Hematopoietic multipotent progenitor cell treated with erythropoietin and hydrocortisone succinate and interleukin-3 and kit ligand, for 15 days (in vitro differentiated cells): ENCODE measurements at places on chromosomes 11 and 22.

DNA sequence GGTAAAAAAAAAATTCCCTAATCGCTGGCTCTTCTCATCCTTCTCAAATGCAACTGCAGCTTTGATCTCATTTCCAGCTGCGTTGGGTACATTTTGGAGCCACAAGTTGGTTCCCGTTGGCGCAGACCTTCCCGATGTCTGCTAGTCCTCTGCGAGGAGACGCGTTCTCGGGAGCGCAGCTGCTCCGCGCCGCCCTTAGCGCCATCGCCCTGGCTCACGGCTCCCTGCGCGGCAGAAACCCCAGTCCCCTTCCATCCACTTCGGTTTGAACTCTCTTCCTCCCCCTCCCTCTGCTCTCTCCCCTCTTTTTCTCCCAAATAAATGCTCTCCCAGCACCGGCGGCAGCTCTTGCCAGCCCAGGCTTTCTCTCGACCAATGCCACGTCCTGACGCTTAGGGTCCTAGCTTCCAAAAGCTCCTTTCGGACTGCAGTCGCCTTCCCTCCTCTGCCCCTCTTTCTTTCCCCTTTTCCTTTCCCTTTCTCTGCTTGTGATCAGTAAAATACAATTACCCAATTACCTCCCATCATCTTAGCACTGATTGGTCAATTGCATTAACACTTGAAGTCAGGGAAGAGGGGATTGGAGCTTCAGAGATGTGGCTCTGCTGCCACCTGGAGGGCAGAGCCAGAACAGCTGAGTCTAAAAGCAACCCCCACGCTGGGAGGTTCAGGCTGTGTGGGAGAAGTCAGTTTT is 1165.7 kb downstream of the LRRC4C start:
- peak; percentile 5 for DNase-seq

GRCh38 chr22:39284142-39284980 is 35.1 kb downstream of the RPL3 start:
- DNase-seq = no peak

- DNase-seq = no peak
These were observed 109.6 kb upstream of the POU2AF2 start for GRCh38 chr11:111135778-111136570.

GRCh38 chr11:95897731-95898130 is 26.2 kb downstream of the MTMR2 start:
- no peak for DNase-seq

GRCh38 chr22:49208004-49208402 is 619.7 kb downstream of the BRD1 start:
- DNase-seq = no peak

GRCh38 chr11:1453611-1454034 is 33.0 kb downstream of the MOB2 start:
- DNase-seq = no peak

DNA sequence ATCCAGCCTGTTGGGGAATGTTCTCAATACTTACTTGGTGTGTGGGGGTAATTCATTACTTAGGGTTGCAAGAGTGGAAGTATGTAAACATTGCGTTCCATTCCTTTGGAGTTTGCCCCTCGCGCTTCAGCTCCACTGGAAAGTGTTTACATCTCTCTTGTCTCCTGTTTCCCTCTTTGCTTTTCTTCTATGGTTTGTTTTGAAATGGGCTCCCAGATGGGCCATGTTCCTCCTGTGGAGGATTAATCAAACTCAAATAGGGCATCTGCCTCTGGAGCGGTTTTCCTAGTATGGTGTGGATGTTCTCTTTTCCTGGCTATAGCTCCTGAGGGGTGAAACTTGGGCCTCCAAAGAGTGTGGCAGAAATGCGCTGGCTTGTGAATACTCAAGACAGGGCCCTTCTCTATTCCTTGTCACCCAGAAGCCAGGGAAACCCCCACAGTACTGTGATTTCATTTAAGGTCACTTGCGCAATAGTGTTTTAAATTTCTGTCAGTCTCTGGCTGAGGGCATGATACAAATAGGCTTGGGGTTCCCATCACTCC is 51.9 kb downstream of the CD44 start:
- no peak for DNase-seq

DNA sequence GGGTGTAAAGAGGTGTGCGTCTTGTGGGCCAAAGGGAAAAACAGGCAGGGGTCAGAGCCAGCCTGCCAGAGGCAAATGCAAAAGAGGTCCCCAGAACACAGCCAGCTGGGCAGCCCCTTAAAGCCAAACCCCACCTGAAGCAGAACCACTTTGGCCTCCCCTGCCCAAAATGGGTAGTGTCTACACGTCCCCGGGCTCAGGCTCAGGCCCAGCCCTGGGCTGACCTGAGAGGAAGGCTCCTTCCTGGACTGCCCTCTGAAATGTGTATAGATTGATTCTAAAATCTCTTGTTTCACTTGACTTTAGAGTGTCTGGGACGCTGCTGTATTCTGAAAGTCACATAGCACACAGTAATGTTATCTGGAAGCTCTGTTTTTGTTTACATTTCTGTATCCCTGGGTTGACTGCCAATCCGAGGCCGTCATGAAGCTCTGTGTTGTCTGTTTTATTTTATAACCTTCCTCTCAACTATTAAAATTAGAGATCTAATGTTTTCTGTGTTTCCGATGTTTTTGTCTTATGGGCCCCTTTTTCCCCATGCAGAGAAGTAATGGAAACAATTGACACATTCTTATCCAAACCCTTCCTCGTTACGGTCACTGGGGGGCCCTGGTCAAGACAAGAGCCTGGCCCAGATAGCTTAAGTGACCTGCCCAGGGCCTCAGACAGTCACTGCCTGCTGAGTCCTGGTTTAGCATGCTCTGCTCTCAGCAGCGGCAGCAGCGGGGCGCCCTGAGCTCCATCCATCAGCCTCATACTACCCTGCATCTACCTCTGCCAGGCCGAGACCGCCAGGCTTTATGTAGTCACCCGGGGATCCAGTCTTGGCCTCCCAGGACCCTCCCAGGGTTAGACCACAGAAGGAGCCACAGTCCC is 10.1 kb downstream of the OVOL1 start:
- no peak for DNase-seq

DNA sequence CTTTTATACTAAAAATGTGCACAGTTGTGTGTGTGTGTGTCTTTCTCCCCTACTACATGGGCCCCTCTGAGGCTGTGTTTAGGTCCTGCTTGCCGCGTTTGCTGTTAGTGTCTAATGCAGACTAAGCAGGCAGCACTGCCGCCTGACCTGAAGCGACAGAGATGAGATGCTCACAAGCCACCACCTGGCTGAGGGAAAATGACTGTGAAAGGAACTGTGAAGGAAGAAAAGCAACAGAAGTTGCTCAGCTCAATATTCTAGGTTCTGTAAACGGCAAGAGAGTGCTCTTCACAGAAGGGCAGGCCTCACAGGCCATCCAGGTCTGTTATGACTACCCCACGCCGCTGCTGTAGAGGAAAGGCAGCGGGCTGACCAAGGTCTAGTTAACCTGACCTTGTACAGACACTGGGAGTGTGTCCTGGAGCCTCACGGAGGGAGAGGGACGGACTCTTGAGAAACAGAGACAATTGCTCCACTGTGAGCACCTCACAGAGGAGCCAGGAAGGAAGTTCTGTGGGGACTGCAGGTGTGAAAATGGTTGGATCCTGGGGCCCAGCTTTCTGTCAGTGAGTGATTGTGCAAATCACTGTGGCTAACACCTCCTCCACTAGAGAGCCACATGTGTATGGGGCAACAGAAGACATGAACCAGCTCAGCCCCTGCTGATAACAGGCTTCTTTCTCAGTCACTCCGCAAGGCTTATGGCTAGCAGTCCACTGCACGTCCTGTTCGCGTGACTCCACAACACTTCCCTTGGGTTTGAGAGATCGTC is 31.3 kb upstream of the YPEL1 start:
- no peak for DNase-seq

GRCh38 chr11:42195289-42196013 is 736.0 kb upstream of the LRRC4C start:
- DNase-seq = no peak

- DNase-seq = no peak
These were observed 98.1 kb upstream of the GUCY1A2 start for GRCh38 chr11:107116358-107116757.

GRCh38 chr11:890794-891540 is 19.6 kb downstream of the CHID1 start:
- no peak for DNase-seq

DNA sequence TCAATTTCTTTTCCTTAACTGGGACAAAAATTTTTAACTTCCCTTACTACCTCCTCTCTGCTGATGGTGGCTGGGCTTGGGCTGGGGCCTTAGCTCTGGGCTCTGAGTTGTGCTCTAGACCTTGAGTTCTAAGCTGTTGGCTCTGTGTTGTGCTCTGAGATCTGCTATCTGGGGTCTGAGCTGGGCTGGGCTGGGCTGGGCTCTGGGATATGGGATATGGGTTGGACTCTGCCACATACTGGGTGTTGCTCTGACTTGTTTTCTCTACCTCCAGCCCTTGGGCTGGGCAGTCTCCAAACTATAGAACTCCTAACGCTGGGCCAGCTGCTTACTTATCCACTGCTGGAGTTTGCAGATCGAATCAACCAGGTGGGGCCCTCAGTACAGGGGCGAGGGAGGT is 41.9 kb downstream of the DNHD1 start:
- DNase-seq = peak; percentile 29

DNA sequence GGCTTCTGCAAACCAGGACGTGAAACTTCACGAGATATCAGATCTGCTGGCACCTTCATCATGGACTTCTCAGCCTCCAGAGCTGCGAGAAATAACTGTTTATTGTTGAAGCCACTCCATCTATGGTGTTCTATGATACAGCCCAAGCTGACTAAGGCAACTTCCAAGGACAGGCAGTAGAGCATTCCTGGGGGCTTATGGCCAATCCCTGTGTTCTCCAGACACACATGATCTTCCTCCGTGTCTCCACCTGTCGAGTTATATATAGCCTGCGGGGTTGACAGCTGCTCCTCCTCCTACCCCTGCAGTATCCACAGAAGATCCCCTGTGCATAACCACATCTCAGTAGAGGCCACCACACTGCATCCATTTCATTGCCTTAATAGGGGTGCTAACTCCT is 11.0 kb downstream of the TP53AIP1 start:
- no peak for DNase-seq

GRCh38 chr11:64591257-64592233 is 525 bp downstream of the SLC22A12 start:
- DNase-seq = no peak

DNA sequence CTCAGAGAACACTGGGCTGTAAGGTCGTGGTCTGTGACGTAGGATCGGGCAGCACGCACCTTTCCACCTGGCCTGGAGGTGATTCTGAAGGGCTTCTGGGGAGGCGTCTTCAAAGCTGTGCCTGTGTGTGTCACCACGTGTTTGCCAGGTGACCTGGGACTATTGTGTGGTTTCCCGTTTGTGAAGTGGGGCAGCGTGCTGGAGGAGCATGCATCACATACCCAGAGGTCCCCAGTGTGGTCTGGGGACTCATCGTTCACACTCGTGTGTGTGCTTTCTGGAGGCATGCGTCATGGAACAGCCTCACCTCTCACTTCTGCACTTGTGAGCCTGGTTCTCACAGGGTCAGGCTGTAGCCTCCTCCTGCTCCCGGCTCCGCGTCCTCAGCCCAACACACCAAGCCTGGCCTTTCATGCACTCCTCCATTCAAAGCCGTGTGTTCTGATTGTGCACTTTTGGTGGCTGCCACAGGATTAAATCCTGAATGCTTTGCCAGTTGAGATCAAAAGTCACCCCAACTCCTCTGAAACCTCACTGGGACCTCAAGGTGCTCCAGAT is 106.3 kb downstream of the KCNQ1OT1 start:
- DNase-seq = no peak

DNA sequence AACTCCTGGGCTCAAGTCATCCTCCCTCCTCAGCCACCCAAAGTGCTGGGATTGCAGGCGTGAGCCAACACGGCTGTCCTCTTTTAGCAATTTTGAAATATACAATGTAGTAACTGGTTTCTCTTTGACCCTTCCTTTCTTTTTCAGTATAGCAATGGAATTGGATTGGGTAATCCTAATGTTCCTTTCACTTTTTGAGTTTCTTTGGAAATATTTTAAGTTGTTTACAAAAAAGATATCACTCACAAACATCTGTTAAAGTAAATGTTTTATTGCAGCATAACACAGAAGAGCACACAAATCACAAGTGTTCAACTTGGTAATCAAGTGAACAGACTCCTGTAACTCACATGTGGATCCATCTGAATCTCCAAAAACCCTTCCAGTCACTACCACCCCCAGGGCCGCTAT is 44.6 kb upstream of the EP300 start:
- DNase-seq = no peak

GRCh38 chr22:46754110-46754799 is 8.2 kb upstream of the TBC1D22A start:
- DNase-seq = peak; percentile 75

GRCh38 chr22:25014896-25015755 is 62.6 kb downstream of the KIAA1671 start:
- DNase-seq = no peak

DNA sequence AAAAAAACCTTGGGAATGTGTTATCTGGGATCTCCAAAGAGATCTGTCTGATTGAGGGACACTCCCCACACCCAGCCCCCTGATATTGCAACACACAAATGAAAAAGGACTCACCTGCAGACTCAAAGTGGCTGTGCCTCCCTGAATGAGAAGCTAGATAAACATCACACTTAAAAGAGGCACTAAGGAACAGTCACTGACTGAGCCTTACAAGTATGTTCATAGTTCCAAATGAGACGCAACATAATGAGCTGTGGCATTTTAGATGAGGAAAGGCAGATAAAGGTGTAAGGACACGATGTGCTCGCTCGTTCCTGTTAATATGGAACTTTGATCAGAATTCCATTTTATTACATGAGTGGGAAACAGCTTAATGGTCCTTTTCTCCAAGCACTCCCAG is 21.0 kb upstream of the CFAP300 start:
- DNase-seq = no peak

GRCh38 chr11:17063171-17064002 is 14.1 kb downstream of the RPS13 start:
- DNase-seq = peak; percentile 30

DNA sequence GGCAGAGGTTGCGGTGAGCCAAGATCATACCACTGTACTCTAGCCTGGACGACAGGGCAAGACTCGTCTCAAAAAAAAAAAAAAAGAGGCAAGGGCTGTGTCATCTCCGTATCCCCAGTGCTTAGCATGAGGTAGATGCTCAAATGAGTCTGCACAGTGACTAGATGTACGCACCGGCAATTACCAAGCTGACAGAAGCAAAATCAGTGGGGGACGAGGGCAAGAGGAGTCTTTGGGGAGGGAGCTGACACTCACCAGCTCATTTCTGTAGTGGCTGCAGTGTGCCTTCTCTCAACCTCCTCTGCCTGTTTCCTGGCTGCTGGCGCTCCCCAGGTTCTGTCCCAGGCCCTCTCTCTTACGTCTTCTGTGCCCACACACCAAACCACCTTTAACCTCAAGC is 69.9 kb downstream of the PACSIN2 start:
- no peak for DNase-seq

GRCh38 chr11:128491195-128491936 is 96.0 kb downstream of the ETS1 start:
- DNase-seq = no peak
